ENCODE measurements at places on chromosomes 5 and 9.

- no peak for DNase-seq
These were observed 1.3 kb upstream of the SUSD3 start for GRCh38 chr9:93057042-93057702.

GRCh38 chr9:73206851-73207250 lies 55.2 kb downstream of the ANXA1 start:
- no peak for DNase-seq

DNA sequence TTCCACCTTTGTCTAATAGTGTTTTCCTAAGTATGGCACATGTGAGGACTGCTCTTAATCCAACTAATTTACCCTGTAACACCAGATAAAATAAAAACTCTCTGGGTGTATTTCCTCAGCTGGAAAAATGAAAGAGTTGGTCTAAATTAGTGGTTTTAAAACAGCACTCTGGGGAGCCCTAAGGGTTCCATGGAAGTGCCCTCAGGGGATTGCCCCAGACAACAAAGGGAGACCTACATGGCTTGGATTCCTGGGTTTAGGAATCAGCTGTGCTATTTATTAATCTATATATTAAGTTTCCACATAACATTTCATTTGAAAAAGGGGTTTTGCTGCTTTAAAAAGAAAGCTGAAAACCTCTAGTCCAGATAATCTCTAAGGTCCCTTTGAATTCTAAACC lies 20.2 kb downstream of the ADAMTS6 start:
- no peak for DNase-seq

- no peak for DNase-seq
These were observed 104.1 kb upstream of the NIPBL start for GRCh38 chr5:36772276-36773140.

DNA sequence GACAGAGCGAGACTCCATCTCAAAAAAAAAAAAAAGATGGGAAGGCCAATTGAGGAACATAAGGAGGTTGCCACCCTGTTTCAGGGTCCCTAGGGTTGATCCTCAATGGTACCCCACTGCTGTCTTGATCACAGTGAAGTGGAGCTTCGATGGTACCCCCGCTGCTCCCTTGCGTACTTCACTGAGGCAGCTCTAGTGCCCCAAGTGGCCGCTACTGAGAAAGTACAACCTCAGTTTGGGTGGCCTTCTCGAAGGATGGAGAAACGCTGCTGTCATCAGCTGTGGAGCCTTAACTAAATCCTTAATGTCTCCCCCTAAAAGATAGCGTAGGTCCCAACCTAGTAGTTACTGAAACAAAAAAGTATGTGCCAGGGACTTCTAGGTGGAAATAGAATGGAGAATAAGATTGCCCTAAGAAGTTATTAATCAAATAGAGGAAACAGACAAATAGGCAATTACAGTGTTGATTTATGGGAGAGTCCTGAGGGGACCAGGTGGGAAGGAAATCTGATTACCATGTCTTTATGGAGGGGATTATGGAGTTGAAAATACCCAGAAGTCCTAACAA lies 6.3 kb downstream of the TESK1 start:
- no peak for DNase-seq

DNA sequence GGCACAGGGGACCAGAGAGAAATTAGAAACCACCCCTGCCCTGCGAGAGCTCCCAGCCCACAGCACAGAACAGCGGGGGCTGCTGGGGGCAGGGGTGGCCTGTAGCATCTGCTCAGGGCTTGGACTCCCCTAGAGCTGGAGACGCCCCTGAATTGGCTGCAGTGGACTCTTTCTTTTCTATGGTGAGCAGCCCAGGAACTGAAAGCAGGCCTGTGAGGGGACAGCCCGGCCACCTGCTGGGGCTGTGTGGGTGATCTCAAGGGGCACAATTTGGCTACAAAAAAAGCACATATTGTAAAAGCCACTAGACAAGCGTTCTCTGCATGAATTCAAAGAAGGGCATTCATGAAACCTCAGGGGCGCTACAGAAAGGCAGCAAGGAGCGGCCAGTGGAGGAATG lies 57.5 kb upstream of the ICE1 start:
- no peak for DNase-seq

- no peak for DNase-seq
These were observed 28.5 kb upstream of the PHF24 start for GRCh38 chr9:34929506-34930102.

- DNase-seq = no peak
These were observed 55.0 kb downstream of the ARHGEF37 start for GRCh38 chr5:149636191-149636860.
